ENCODE measurements at places on chromosomes 11 and 22.
A peak's percentile ranks its signal among the peaks of the same experiment; 100 is the strongest.

GRCh38 chr11:9760193-9760575 is 96.3 kb downstream of the SWAP70 start:
- no peak for DNase-seq

- DNase-seq = no peak
Observed at GRCh38 chr11:72039031-72039855, 40.5 kb downstream of the IL18BP start.

DNA sequence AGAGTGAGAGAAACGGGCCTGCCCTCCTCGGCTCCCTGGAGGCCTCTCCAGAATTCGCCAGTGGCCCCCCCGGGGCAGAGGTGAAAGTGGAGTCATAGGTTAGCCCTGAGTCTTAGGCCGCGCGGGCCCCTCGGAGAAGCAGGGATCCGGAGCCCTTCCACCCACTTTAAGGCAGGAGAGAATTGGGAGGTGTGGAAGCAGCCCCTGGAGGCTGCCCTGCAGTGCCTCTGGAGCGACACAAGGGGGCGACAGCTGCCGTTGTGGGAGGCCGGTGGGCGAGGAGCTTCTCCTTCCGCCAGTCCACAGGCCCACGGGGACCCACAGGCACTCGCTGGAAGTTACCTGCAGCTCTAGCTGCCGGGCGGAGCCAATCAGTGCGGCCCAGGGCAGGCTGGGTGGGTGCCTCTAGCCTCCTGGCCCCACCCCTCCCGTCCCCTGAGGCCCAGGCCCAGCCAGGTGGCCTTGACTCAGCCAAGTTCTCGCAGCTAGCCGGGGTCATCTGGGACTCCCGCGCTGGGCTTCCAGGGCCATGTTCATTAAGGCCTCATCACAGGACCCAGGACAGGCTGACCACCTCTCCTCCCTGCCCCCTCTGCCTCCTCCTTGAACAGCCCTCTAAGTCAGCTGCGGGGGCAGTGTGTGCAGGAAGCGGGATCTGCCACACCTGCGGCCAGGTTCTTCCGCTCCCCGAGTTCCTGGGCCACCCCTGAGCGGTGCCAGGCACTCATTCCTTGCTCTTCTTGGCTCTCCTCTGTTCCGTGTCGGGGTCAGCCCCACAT is 5.0 kb downstream of the DGKZ start:
- DNase-seq = peak; percentile 71

- DNase-seq = no peak
Observed at GRCh38 chr11:40384991-40385390, 1074.5 kb downstream of the LRRC4C start.

GRCh38 chr11:1303973-1304372 is 5.5 kb downstream of the TOLLIP start:
- DNase-seq = no peak

GRCh38 chr22:49481659-49482399 is 345.8 kb downstream of the BRD1 start:
- no peak for DNase-seq

- DNase-seq = no peak
Observed at GRCh38 chr11:10267821-10268220, 26.2 kb downstream of the SBF2 start.

GRCh38 chr22:36012332-36012731 is 16.3 kb downstream of the RBFOX2 start:
- no peak for DNase-seq

DNA sequence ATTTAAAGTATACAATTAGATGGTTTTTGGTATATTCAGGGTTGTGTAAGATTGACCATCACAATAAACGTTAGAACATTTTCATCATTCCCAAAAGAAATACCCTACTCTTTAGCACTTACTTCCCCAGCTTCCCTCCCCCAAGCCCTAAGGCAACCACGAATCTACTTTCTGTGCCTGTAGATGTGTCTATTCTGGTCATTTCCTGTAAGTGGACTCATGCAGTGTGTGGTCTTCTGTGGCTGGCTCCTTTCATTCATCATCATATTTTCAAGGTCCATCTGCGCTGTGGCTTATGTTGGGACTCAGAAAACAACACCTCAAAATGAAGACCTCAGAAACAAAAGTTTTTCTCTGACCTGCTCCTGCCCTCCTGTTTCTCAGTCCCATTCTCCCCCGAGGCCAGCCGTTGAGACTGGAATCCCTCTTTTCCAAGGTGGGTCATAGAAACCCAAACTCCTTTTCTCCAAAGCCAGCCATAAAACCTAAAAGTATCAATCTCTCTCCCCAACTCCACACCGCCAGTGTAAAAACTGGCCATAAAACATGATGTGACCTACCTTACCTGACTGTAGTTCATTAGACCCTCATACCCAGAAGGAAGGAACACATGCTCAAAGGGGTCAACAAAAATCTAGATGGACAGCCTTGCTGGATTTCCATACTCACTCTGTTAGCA is 12.9 kb upstream of the TMPRSS13 start:
- DNase-seq = no peak

- DNase-seq = no peak
Observed at GRCh38 chr11:44944181-44944852, 6.4 kb downstream of the TP53I11 start.

GRCh38 chr11:62394825-62395538 is 23.9 kb upstream of the SCGB1A1 start:
- DNase-seq = peak; percentile 81

DNA sequence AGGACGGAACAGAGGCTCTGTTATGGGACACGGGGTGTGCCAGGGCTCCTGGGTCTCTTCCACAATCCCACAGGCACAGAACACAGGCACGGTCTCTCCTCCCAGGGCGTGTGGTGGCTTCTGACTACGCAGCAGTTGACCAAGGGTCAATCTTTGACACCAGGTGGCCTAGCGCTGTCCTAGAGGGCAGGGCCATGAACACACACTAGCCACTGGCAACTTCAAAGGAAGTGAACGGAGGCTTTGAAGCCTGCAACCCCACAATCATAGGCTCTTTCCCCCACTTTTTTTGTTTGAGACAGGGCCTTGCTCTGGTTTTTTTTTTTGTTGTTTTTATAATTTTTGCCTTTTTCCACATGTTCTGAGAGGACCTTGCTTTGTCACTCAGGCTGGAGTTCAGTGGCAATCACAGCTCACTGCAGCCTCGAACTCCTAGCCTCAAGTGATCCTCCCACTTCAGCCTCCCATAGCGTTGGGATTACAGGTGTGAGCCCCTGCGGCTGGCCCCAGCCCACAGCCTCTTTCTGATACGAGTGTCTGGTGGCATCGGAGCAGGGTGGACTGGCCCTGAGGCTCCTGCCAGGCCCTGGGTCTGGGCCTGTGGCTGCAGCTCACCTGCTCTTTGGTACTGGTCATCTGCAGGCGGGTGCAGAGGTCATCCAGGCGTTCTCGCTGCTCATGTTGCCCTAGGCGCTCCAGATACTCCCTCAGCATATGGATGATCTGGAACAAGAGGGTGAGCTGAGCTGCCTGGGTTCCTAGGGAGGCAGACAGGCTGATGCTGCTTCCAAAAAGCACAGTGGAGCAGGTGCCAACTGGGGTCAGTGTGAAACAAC is 9.1 kb downstream of the GALR3 start:
- DNase-seq = no peak

DNA sequence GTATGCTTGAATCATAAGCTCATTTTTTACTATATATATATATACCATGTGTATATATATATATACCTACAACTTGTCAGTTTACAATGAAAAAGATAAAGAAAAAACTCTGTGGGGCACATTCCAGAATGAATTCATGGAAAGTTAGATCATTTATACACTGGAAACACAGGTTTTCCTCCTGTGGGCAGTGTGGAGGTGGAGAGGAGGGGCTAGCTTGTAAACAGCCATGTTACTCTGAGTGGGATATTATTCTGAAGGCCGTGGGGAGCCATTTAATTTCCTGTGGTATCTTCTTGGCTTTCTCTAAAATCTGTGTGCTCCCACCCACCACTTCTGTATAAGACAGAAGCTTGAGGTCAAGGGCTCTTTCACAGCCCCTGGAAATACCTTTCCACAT is 273.4 kb upstream of the MTNR1B start:
- DNase-seq = no peak

GRCh38 chr22:35430897-35431322 is 31.0 kb downstream of the MCM5 start:
- peak; percentile 62 for DNase-seq

DNA sequence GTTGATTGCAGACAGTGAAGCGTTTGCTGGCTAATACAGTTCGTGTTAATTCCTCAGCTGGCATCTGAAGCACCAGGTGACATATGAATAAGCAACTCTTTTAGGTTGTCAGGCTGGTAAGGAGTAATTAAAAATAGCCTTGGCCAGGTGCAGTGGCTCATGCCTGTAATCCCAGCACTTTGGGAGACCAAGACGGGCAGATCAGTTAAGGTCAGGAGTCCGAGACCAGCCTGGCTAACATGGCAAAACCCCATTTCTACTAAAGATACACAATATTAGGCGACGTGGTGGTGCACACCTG is 74.9 kb downstream of the CECR2 start:
- DNase-seq = no peak

DNA sequence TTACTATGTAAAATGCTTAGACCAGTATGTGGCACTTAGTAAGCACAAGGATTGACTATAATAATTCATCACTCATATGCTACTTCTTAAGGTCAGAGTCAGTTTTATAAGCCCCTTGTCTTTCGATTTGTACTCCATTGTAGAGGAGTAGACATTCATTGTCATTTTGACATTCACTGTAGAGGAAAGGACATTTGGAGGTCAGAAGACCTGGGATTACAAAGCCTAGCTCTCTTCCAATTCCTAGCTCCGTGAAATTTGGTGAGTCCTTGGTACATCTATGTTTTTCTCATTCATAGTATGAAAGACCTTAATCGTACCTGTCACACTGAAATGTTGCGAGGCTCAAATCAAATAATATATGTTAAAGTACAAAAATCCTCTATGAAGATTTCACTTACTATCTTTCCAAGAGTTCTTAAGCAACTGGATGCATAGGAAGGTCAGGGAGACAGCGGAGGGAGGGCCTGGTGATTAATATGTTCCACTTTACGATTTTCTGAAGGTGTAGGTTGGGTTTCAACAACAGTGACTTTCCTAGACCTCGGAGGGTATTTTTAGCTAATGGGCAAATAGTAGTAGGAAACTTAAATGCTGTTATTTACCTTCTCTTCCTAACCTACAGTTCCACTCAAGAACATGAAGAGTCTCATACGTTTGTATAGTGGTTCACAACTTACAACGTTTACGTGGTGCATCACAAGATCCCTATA is 1.4 kb upstream of the EMSY start:
- DNase-seq = peak; percentile 22

DNA sequence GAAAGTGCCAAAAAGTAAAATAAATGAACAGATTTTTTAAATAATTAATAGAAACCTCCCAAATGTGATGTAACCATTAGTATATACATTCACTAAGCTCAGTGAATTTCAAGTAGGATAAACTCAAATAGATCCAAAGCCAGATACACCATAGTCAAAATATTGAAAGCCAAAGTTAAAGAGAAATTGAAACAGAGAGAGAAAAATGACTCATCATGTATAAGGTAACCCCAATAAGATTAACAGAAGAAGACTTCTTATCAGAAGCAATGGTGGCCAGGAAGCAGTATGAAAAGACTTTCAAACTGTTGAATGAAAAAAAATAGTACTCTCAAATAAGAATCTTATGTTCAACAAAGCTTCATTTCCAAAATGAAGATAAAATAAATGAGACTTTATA is 70.5 kb downstream of the LUZP2 start:
- DNase-seq = no peak

GRCh38 chr11:76233196-76233921 is 27.1 kb upstream of the WNT11 start:
- DNase-seq = no peak

- no peak for DNase-seq
Observed at GRCh38 chr22:20433191-20433590, 4.4 kb downstream of the SCARF2 start.

DNA sequence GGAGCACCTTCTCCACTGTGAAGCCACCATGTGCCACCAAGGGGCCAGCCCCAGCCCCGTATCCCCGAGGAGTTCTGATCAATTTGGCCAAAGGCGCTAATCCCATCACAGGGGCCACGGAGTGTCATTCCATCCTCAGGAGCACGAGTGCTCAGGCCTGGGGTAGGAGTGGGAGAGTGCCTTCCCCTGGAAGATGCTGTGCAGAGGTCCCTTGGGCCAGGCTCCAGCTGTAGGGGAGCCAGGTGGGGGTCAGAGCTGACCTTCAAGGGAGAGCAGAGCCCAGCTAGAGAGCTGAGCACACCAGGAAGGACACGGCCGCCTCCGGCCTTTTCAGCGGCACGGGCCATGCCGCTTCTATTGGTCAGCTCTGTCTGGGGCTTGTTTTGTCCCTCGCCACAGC is 1459.9 kb downstream of the BRD1 start:
- DNase-seq = no peak

- DNase-seq = no peak
Observed at GRCh38 chr11:29405305-29405704, 611.5 kb downstream of the KCNA4 start.

DNA sequence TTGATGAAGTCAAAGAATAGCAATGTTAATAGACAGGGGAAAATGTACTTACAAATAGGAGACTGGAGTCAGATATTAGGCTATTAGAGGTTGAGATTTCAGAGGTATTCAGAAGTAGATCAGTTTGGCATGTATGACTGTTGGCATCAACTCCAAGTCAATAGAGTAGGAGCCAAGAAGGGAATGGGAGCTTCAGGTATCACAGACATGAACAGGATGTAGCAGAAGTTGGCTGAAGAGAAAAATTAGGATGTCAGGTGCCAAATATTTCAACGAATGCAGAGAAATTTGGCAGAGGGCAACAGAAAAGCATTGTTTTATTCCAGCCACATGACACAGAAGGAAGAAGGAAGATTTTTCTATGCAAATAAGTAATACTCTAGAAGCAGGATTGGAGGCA is 69.7 kb downstream of the GLYATL1 start:
- no peak for DNase-seq

- DNase-seq = no peak
Observed at GRCh38 chr22:46068593-46069491, 81.5 kb upstream of the PPARA start.

GRCh38 chr11:11177156-11177808 is 175.8 kb downstream of the CSNK2A3 start:
- DNase-seq = no peak

GRCh38 chr11:123519055-123519796 is 89.2 kb downstream of the GRAMD1B start:
- DNase-seq = peak; percentile 16

- DNase-seq = no peak
Observed at GRCh38 chr11:43548916-43549315, 131.6 kb upstream of the HSD17B12 start.

DNA sequence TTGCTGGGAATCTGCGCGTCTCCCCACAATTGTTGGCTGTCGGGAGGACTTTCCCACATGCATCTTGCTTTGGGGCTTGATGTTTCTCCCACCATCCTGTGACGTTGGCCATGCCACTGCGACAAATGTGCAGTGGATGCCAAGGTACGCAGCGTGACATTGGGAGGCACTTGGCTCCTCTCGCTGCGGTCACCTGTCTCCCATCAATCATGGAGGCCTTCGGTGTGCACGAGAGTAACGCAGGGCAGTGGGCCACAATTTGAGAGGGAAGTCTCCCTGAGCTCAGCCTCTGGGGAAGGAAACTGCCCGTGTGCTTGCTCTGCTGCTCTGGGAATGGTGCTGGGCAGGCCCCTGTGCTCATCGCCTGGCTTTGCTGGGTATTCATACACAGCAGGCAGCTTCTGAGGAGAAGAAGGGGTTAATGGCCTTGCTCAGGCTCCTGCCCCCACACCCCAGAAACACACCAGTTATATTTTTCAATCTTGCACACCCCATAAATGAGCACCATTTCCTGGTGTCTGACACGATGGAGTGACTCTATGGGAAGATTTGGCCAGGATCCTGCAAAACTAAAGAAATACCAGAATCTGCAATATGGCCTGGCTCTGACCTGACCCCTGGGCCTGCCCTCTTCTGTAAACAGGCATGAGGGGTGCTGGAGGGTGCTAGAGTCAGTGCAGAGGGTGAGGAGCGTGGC is 153.5 kb downstream of the ADAMTS15 start:
- no peak for DNase-seq
